ENCODE measurements at places on chromosomes 2 and 18. TPM values are rescaled to one million over a fixed set of nuclear protein-coding genes. Genes with fewer than 3 reads are reported as not detected.

- H3K4me3 ChIP-seq: no peak overlapping the region
- no peaks in the 10 kb centered on the region for H3K27me3 ChIP-seq
- no peak for DNase-seq
- H3K4me1 ChIP-seq: no peaks in the 10 kb centered on the region
- no peaks in the 10 kb centered on the region for H3K36me3 ChIP-seq
Measured at GRCh38 chr2:2270808-2271415, 60.2 kb downstream of the MYT1L start.

ICOS gene
- 0.49 TPM for total RNA-seq

CXCR1 gene
- 3.5 TPM for total RNA-seq

DNA sequence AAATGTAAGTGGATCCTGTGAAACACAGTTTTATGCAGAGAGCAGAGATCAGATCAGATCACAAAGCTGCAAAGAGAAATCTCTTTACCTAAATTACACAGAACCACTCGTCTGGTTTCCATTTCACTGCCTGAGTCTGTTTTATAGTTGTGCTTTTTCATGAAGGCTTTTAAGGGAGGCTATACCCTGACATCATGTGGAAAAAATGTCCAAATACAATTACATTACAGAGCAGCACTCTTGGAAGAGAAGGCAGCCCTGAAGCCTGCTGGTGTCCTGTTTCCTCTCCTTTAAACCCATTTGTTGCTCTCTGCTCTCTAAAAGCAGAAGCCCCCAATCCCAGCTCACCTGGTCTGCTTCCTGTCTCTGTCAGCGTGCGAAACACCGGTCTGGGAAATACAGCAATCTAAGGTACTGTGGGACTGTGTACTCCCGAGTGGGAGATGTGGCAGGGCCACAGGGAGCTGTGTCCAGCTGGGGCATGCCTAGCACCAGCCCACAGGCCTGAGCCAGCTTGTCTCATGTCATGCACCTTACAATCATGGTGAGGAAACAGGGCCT lies 24.8 kb upstream of the ZFP36L2 start:
- H3K4me3 ChIP-seq: no peak overlapping the region
- peak overlapping the region; percentile 94 for H3K27ac ChIP-seq
- H3K27me3 ChIP-seq: no peaks in the 10 kb centered on the region
- no peaks in the 10 kb centered on the region for H3K4me1 ChIP-seq
- no peaks in the 10 kb centered on the region for H3K36me3 ChIP-seq

- H3K27ac ChIP-seq: no peak overlapping the region
- no peaks in the 10 kb centered on the region for H3K36me3 ChIP-seq
- peaks cover 3% of the 10 kb centered on the region for H3K4me1 ChIP-seq
- H3K4me3 ChIP-seq: no peak overlapping the region
- DNase-seq: no peak
Measured at GRCh38 chr2:46947841-46948240, 32.2 kb upstream of the MCFD2 start.

DNA sequence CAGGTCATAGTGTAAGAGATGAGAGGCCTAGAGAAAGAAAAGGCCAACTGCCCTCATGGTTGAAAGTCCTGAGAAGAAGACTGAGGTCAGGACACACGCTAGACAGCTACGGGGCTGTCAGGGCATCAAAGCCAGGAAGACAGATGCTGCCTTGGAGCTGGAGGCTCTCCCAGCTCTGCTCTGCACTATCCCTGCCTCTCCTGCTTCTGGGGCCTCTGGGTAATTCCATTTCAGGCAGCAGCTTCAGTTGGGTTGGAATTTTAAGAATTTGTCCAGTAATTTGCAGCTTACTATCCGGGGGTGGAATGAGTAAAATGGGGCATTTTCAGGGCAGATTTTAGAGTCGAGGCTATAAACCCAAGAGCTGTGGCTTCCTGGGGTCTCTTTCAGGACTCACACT lies 76.2 kb upstream of the CTAGE1 start:
- H3K36me3 ChIP-seq: no peaks in the 10 kb centered on the region
- peak overlapping the region; percentile 64 for H3K27ac ChIP-seq
- no peaks in the 10 kb centered on the region for H3K27me3 ChIP-seq
- no peak overlapping the region for H3K4me3 ChIP-seq
- DNase-seq: no peak

Data from aorta (tissue), 5 donors.